ENCODE measurements at places on chromosomes 7 and 10.

DNA sequence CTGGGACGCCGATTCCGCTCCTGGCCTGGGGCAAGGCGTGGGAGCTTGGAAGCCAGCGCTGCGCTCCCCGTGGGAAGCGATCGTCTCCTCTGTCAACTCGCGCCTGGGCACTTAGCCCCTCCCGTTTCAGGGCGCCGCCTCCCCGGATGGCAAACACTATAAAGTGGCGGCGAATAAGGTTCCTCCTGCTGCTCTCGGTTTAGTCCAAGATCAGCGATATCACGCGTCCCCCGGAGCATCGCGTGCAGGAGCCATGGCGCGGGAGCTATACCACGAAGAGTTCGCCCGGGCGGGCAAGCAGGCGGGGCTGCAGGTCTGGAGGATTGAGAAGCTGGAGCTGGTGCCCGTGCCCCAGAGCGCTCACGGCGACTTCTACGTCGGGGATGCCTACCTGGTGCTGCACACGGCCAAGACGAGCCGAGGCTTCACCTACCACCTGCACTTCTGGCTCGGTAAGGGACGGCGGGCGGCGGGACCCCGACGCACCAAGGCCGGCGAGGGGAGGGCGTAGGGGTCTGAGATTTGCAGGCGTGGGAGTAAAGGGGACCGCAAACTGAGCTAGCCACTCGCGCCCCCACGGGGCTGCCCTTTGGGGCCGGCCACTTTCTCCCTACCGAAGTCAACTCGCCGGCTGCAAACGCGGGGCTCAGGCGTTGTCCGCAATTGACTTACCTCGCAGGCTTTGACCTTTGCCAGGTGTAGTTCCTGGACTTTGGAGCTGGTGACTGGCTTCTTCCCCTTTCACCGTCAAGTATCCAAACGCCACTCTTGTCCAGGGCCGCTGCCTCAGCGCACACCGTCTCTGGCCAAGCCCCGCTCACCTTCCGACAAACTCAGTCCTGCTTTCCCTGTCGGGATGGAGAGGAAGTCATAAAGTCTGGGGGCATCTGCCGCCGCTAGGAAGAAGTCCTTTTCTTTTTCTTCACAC, at the start of gene SCIN:
TSS of gene SCIN (plus strand) at position 187 of the 928 bp plus-strand sequence. CDS start at position 254, 67 bp downstream.
- no peak for DNase-seq

DNA sequence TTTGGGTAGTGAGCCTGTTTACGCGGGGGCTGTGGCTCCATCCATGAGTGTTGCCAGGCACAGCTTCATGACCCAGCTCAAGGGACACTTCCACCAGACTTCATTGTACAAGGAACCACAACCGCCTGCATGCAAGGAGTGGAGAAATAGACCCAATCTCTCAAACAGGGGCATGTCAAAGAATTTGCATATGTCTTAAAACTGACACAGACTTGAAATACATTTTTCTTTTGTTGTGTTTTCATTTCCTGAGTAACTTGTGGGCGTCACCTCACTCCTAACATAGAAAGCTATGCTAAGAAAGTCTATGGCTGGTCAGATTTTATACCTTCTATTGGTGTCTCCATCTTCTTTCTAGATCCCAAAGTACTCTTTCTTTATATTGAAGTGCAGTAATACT, 266.2 kb upstream of the RNF32 start:
- DNase-seq = no peak

- DNase-seq = no peak
These were observed at the start of gene TDRD1 for GRCh38 chr10:114179148-114179547. Gene TDRD1 (plus strand): TSS chr10:114179353. CDS start chr10:114187832, 8,479 bp downstream.

DNA sequence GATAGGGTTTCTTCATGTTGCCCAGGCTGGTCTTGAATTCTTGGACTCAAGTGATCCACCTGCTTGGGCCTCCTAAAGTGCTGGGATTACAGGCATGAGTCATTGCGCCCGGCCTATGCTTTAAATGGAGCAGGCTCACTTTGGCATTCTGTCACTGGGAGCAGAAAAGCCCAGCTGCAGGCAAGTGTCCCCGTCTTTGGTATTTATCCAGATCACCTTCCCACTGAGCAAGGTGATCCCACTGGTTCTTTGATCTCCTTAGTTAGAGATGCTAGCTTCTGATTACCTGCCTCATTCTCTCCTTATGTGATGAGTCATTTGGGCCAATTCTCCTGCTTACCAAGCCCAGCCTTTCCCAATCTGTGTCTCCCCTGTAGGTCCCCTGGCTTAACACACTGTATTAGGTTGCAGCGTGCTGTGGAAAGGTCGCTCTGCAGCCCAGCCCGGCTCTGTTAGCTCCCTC, 39.3 kb downstream of the SPDYE5 start:
- DNase-seq = no peak

GRCh38 chr10:47018026-47018735, 107.0 kb downstream of the PTPN20 start:
- no peak for DNase-seq

DNA sequence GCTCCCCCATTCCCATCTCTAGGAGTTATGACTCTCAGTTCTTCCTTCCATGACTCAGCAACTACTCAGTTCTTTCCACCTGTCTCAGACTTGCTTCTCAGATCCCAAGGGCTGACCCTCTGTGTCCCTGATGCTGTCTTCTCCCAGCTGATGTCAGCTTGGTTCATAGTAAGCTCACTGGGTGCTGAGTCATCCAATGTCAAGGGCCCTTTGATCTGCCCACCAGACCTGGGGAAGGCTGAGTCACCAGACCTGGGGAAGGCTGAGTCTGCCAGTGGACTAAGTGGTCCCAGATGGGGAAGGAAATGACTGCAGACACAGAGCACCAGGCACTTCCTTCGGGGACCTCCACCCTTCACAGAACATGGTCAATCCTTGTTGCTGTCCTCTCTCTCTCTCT, 76.1 kb upstream of the ZEB1 start:
- DNase-seq = no peak

- DNase-seq = no peak
These were observed 118.9 kb downstream of the EVX1 start for GRCh38 chr7:27361522-27361921.

DNA sequence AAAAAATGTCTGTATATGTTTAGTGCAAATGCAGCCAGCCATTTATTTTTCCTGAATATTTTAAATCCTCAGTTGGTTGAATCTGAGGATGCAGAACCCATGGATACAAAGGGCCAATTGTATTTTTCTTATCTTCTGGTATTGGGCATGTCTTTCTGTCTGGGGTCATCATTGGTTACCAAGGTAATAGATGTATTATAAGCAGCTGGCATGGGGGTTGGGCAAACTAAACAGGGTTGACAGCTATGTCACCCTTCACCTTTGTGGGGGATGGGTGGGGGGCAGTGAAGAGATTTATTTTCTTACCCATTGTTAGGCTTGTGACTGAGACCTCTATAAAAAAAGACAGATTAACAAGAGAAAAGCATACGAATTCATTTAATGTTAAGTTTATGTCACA, 38.8 kb downstream of the CDHR3 start:
- DNase-seq = no peak

DNA sequence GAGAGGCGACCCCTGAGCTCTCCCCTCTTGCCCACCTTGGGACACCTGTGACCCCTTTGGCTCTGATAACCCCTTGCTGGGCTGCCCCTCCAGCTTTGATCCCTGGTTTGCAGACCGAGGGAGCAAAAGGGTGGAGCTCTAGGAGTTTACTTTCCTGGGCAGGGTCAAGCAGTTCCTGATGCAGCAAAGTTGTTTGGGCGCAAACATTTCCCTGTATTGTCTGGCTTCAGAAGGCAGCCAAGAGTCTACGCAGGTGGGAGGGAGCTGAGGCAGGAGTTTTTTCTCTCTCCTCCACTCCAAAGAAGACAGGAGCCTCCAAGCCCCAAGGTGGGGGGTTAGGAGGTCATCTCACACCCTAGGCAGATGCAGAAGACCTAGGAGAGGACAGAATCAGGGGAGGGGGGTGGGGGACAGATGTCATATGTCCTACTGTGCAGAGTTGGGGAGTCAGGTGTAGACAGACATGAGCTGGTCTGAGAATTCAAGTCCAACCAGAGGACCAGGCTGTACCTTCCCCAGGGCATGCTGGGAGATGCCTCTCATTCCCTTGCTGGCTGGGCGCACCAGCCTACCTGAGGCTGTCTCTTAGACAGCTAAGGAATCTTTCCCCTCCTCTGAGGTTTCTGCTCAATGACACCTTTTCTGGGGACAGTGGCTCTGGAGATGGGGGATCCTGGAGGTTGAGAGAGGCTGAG, 20.5 kb downstream of the TMEM270 start:
- no peak for DNase-seq

GRCh38 chr10:115706488-115707076, 566.4 kb downstream of the GFRA1 start:
- peak; percentile 34 for DNase-seq
